CD4-positive, alpha-beta T cell treated with Interleukin-17A for 1 hour (primary cell): ENCODE measurements at places on chromosomes 4 and X.

GRCh38 chr4:48410812-48411211 lies 69.5 kb downstream of the SLAIN2 start:
- DNase-seq, result no peak

- no peak for DNase-seq
Observed at GRCh38 chr4:26015133-26015651, 101.2 kb downstream of the SMIM20 start.

GRCh38 chrX:21487832-21488231 lies 113.6 kb downstream of the CNKSR2 start:
- DNase-seq, result no peak

- no peak for DNase-seq
Observed at GRCh38 chr4:173094739-173095421, 73.7 kb upstream of the GALNT7 start.

GRCh38 chr4:85993641-85994040 lies 366.2 kb downstream of the MAPK10 start:
- DNase-seq, result no peak

DNA sequence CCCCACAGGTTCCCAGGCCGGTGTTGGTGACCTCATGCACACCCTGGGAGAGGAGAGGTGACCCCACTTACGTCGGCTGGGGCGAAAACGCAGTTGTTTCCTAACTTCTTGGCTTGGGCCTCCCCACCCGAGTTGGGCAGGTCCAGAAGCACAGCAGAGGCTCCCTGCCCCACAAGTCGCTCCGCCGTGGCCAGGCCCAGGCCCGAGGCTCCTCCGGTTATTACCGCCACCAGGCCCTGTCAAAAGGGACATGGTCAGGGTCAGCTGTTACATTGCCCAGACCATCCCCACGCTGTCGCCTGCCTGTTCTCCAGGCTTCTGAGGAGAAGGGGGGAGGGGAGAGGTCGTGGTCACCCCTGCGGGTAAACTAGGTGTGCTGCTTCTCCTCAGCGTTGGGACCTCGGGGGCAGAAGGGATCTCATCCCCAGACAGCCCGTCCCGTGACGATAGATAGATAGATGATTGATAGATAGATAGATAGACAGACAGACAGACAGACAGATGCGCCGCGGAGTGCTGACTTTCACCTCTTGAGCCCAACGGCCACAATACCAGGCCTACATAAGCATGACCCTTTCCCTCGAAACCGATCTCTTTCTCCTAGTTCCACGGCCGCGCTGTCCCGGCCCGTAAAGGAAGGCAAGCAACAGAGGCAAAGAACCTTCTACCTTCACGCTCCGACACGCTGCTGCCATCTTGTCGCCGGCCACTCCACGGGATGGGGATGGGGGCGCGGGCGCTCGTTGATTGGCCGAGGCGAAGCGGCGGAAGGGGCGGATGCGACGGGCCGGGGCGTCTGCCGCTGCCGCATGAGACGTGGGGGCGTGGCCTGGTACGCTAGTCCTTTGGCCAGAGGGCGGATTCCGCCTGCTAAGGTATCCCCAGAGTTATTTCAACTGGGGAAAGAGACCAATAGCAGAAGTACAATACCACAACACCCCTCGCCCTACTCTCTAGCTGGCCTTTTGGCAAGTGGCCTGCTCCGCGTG lies at the start of gene HSD17B10:
Gene HSD17B10 (minus strand): TSS at position 720 of the 989 bp plus-strand sequence. CDS start 25 bp downstream, at position 695.
- DNase-seq, result peak; percentile 88

- no peak for DNase-seq
Observed at GRCh38 chr4:143021384-143021783, 163.3 kb upstream of the USP38 start.

- DNase-seq, result no peak
Observed at GRCh38 chrX:19579485-19579884, 64.2 kb upstream of the MAP3K15 start.

- no peak for DNase-seq
Observed at GRCh38 chrX:76183289-76184049, 10.6 kb downstream of the PBDC1 start.

- peak; percentile 83 for DNase-seq
Observed at GRCh38 chrX:71098302-71098701, 2.7 kb downstream of the FOXO4 start.

- peak; percentile 35 for DNase-seq
Observed at GRCh38 chr4:1253831-1254230, 4.9 kb upstream of the CTBP1 start.

GRCh38 chrX:65392284-65392683 lies 142.3 kb downstream of the LAS1L start:
- DNase-seq, result no peak

DNA sequence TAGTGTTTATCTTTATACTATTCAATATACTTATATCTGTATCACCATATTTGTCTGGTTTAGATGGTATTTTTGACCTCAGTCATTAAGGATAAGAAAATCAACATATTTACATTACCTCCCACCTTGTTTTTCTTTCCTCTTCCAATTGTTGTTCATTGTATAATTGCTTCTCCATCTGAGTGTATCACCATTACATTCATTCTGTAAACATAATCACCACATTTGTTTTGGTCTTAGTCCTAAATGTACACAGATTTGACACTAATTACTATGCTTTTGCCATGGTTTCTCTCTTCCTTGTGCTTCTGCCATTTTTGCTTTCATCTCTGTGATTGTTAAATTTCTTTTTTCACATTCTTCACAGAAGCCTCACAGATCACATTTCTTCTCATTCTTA lies 12.7 kb downstream of the ARMCX6 start:
- no peak for DNase-seq

DNA sequence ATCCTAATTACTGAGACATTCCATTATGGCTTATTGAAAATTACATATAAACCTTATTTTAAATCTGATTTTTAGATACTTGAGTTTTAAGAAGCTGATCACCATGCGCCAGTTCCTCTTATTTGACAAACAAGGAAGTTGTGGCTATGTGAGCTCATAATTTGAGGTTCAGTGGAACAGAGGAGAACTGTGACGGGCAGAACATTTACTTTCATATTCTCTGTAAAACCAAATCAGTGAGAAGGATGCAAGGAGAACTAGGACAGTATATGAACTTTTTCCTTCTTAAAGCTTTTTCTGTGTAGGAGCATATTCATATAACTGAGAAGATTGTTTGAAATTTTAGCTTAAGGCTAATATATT lies 25.3 kb downstream of the STIM2 start:
- DNase-seq, result peak; percentile 89

- DNase-seq, result no peak
Observed at GRCh38 chrX:129403974-129404669, 119.2 kb downstream of the SMARCA1 start.

GRCh38 chr4:142663828-142664227 lies 182.3 kb downstream of the INPP4B start:
- DNase-seq, result no peak

DNA sequence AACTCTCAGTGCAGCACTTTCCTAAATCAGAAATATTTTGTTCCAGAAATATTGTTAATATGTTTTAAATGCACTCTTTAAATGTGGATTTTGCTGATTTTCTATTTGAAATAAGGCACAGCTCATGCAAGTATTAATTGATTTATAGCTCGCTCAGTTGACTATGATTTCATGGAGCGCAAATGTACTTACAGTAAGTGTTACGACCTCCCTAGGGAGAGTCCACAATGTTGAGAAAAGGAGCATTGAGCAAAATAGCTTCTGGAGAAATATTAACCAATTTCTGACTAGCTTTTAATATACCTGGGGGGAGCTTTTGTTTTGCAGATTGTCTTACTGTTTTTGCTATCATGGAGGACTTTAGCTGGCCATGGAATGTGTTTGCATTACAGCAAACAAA lies 1687.5 kb downstream of the STIM2 start:
- no peak for DNase-seq

DNA sequence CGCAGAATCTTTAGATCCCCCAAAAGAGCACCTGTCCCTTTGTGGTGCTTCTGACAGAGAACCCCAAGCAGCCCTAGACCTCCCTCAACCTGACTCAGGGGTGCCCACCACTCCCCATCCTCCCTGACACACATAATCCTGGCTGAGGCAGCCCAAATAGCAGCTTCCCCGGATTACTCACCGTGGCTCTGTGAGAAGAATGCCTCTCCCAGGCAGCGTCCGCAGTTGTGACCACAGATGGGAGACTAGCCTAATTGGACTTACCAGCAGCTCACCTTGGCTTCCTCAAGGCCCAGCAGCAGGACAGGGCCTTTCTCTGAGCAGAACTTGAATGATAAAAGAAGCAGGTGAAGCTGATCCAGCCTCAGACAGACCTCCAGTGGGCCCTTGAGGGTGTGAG lies 10.3 kb upstream of the ODAPH start:
- no peak for DNase-seq

DNA sequence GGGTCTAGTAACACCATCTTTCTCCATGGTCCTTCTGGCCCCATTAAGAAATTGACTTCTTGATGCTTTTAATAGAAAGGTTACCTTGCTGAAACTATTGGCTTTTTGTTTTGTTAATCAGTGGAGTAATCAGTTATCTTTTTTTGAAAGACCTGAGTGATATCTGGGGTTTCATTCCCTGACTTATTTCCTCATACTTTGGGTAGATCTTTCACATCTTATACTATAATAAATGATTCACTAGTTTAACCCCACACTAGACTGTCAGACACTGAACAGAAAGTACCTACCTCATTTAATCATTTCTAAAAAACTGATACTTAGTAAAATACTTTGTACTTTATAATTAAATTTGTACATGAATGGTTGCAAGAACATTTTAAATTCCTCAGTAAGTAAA lies 1021.1 kb downstream of the STIM2 start:
- DNase-seq, result no peak

DNA sequence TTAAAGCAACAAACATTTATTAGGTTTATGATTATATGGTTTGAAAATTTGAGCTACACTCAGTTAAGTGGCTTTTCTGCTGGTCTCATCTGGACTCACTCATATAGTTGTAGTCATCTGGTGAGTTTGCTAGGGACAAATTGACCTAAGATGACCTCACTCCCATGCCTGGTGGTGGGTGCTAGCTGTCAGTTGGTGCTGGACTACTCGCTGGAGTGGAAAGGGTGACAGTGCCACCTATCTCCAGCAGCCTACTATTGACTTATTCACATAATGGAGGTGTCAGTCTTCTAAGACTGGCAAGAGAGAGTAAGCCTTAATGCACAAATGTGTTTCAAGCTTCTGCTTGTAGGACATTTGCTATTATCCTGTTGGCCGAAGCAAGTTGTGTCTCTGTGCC lies 88.2 kb downstream of the TASL start:
- DNase-seq, result no peak

GRCh38 chr4:182014164-182014563 lies 229.0 kb upstream of the TENM3 start:
- no peak for DNase-seq

DNA sequence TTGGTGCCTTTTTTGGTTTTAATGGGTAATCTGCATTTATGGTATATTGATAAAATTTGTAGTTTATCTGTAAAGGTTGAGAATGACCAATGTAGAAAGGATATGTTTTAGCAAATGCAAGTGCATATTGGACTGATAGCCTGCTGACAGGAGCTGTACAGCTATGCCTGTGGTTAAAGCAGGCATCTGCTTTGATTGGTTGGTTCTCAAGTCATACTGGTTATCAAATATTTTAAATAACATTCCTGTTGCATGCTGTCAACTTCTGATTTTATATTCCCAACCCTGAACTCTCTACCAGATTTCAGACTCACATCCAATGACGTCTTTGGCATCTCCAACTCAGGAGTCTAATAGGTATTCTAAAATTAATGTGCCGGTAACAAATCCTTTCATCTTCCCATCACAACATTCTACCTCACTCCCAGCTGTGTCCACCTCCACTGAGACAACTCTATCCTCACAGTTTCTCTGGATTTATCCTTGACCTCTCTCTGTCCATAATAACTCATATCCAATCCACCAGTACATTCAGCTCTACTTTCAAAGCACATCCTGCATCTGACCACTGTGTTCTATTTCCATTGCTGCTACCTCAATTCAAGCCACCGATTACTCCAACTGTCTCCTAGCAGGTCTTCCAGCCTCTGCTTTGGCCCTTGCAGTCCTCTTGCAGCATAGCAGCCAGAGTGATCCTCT lies 125.7 kb downstream of the CAMK2D start:
- no peak for DNase-seq

GRCh38 chr4:16264798-16265197 lies 38.5 kb upstream of the TAPT1 start:
- peak; percentile 54 for DNase-seq

DNA sequence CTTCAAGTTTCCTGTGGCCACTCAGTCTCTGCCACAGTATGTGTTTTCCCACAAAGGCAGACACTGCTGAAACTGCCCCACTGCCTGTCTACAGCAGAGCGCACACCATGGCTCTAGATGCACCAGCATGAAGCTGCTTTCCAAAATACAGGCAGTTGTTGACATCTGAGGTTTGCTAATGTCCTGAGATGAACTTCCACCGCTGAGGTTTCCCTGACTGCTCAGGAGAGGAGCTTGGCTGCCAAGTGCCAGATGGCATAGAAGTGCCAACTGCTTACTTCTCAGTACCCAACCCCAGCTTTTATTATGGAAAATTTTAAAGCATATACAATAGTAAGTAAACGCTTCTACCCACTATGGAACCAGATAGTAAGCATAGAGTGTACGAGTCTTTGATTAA lies 61.0 kb upstream of the EXOC1L start:
- no peak for DNase-seq

- DNase-seq, result no peak
Observed at GRCh38 chrX:37470711-37471110, 100.8 kb upstream of the LANCL3 start.

DNA sequence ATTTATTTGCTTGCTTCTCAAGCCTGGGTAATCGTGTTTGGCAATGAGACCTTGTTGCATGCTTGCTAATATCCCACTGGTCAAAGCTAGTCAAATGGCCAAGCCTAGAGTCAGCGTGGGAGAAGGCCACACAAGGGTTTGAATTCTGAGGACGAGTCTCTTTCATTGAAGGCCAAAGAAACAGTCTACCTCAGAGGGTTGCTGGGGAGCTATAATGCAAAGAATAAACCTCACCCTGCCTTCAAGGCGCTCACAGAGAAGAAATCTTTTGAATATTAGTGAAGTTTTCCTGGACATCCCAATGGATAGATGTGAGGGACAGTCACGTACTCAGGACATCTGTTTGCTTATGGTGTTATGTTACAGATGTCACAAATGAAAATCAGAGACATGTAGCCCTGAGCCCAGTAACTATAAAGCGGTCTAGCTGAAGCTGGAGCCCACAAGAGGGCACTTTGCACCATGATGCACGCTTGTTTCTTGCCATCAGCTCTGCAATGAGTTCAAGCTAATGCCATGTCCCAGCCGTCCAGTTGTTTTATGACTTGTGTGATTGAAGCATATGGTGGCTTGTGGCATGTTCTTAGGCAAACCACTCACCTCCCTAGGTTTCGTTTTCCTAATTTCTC lies 1.1 kb upstream of the TLR3 start:
- peak; percentile 62 for DNase-seq

- no peak for DNase-seq
Observed at GRCh38 chrX:5791721-5792120, 436.9 kb downstream of the NLGN4X start.

- no peak for DNase-seq
Observed at GRCh38 chr4:142169216-142169615, 532.8 kb downstream of the IL15 start.

- no peak for DNase-seq
Observed at GRCh38 chr4:68267433-68267944, 22.0 kb upstream of the TMPRSS11B start.
